ENCODE measurements at places on chromosomes 16 and 17. TPM values are rescaled to one million over a fixed set of nuclear protein-coding genes. Genes with fewer than 3 reads are reported as not detected.

HOXB1 gene
- total RNA-seq: not detected

ORAI3 gene
- 15.9 TPM for total RNA-seq

SMPD3 gene
- 0.31 TPM for total RNA-seq

ASGR1 gene
- total RNA-seq: 5.3 TPM

DNA sequence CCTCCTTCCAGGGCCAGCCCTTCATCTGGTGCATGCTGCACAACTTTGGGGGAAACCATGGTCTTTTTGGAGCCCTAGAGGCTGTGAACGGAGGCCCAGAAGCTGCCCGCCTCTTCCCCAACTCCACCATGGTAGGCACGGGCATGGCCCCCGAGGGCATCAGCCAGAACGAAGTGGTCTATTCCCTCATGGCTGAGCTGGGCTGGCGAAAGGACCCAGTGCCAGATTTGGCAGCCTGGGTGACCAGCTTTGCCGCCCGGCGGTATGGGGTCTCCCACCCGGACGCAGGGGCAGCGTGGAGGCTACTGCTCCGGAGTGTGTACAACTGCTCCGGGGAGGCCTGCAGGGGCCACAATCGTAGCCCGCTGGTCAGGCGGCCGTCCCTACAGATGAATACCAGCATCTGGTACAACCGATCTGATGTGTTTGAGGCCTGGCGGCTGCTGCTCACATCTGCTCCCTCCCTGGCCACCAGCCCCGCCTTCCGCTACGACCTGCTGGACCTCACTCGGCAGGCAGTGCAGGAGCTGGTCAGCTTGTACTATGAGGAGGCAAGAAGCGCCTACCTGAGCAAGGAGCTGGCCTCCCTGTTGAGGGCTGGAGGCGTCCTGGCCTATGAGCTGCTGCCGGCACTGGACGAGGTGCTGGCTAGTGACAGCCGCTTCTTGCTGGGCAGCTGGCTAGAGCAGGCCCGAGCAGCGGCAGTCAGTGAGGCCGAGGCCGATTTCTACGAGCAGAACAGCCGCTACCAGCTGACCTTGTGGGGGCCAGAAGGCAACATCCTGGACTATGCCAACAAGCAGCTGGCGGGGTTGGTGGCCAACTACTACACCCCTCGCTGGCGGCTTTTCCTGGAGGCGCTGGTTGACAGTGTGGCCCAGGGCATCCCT, 7.4 kb downstream of the NAGLU start:
- no peak for DNase-seq
- no peak overlapping the region for H3K4me3 ChIP-seq
- no peaks in the 10 kb centered on the region for H3K27me3 ChIP-seq
- no peaks in the 10 kb centered on the region for H3K4me1 ChIP-seq
- no peak overlapping the region for H3K27ac ChIP-seq

DNA sequence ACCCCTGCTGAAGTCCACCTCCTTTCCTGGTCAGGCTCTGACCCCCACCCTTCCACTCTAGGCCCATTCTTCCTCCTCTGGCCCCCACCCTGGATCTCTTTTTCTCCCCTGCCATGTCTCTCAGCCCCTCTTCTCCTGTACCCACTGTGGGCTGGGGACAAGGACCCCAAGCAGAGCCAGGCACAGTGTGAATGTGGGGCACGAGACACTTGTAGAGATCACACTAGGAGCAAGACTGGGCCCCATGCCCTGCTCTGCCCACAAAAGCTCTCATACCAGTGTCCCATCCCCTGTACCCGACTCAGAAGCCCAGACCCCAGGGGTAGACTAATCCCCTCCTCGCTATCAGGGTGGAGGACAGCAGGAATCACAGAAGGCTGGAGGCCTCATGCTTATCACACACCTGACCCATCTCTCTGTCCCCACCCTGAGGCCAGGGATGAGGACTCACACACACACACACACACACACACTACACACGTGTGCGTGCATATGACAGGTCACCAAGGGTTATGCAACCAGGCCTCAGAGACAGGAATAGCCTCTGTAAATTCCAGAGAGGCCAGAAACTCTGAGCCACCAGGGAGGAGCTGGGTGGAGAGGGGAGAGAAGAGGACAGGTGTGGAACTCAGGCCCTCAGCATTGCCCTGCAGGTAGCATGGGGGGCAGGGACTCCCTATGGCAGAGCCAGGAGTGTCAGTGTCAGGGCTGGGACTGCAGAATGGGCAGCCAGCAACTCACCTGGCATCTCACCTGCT, 21.1 kb downstream of the ARHGAP27 start:
- no peak for DNase-seq
- H3K27me3 ChIP-seq: no peaks in the 10 kb centered on the region
- peaks cover 3% of the 10 kb centered on the region for H3K4me1 ChIP-seq
- H3K27ac ChIP-seq: no peak overlapping the region
- H3K36me3 ChIP-seq: no peaks in the 10 kb centered on the region
- H3K4me3 ChIP-seq: no peak overlapping the region

- H3K36me3 ChIP-seq: no peaks in the 10 kb centered on the region
- H3K4me3 ChIP-seq: peak overlapping the region; percentile 77
Measured at GRCh38 chr17:76585033-76585648, 519 bp downstream of the ST6GALNAC2 start.

DNA sequence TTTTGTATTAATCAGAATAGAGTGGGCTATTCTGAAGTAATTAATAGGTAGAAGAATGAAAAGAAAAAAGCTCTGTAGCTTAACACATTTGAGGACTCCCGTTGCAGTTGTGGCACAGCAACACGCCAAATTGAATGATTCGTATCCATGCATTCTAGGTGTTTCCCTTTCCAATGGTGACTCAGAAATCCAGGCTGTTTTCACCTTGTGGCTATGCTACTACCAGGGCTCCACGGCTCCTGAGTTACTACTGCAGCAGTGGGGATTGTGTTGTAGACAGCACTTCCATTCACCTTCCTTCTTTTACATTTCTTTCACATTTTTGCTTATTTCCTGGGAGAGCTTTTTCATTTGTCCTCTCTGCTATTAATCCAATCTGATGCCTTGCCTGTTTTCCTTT, 1616.4 kb downstream of the CDH8 start:
- H3K36me3 ChIP-seq: no peaks in the 10 kb centered on the region
- peaks cover 5% of the 10 kb centered on the region for H3K4me1 ChIP-seq
- DNase-seq: peak; percentile 17
- no peak overlapping the region for H3K27ac ChIP-seq
- no peak overlapping the region for H3K4me3 ChIP-seq
- H3K27me3 ChIP-seq: no peaks in the 10 kb centered on the region

GRCh38 chr17:78904371-78904770, 1.4 kb upstream of the CEP295NL start:
- H3K27ac ChIP-seq: no peak overlapping the region
- no peak overlapping the region for H3K4me3 ChIP-seq
- H3K36me3 ChIP-seq: no peaks in the 10 kb centered on the region
- no peaks in the 10 kb centered on the region for H3K27me3 ChIP-seq

DNA sequence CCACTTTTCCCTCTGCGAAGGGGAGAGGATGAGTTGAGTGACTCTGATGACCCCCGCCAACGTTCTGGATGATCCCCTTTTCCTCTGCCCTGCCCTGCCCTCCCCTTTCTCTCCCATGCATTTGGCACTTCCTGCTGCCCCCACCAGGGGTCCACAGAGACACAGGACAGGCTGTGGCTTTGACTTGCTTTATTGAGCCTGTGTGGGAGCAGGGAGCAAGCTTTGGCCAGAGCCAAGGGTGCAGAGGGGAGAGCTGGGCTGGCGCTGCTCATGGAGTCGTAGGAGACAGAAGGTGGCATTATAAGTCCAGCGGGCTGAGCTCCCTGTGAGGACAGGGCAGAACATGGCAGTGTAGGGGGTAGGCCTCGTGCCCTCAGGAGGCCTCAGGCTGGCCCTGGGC, 1.6 kb downstream of the PPY start:
- peak; percentile 84 for DNase-seq
- H3K27ac ChIP-seq: no peak overlapping the region
- no peaks in the 10 kb centered on the region for H3K4me1 ChIP-seq
- H3K4me3 ChIP-seq: no peak overlapping the region
- peaks cover 36% of the 10 kb centered on the region for H3K27me3 ChIP-seq

GRCh38 chr17:13002761-13003453, 14.9 kb downstream of the ELAC2 start:
- DNase-seq: peak; percentile 89
- peaks cover 72% of the 10 kb centered on the region for H3K36me3 ChIP-seq
- no peaks in the 10 kb centered on the region for H3K27me3 ChIP-seq
- H3K27ac ChIP-seq: no peak overlapping the region
- no peak overlapping the region for H3K4me3 ChIP-seq
- H3K4me1 ChIP-seq: no peaks in the 10 kb centered on the region

DNA sequence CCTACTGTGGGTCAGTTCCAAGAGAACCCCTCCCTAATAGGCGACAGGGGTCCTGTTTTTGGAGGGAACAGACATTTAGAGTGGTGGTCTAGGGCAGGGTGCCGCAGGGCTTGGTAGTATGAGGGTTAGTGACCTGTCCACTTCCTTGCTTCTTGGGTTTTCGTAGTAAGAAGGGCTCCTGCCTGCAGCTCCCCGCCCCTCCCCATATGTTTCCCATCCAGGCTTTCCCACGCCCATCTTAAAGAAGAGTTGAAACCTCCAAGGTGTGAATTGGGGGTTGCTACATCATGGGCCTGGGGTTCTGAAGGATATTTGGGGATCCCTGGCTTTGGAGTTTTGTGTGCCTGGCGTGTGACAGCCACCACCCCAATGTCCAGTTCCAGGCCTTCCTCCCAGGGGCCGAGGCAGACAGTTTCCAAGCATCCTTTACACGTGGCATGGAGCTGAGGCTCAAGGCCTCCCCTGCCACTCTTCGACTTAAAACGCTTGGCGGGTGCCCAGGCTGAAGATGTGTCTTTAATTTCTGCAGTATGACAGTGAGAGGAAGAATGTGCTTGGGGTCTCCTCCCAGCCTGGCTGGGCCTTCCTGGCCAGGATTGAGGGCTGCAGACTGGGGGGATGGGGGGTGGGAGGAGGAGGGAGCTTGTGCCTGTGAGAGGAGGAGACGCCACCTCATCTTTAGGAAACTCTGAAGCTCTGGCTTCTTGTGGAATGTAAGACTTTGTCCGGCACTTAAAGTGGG, 2.3 kb upstream of the COL1A1 start:
- H3K4me3 ChIP-seq: no peak overlapping the region
- peaks cover 30% of the 10 kb centered on the region for H3K27me3 ChIP-seq
- H3K36me3 ChIP-seq: no peaks in the 10 kb centered on the region
- peaks cover 27% of the 10 kb centered on the region for H3K4me1 ChIP-seq

DNA sequence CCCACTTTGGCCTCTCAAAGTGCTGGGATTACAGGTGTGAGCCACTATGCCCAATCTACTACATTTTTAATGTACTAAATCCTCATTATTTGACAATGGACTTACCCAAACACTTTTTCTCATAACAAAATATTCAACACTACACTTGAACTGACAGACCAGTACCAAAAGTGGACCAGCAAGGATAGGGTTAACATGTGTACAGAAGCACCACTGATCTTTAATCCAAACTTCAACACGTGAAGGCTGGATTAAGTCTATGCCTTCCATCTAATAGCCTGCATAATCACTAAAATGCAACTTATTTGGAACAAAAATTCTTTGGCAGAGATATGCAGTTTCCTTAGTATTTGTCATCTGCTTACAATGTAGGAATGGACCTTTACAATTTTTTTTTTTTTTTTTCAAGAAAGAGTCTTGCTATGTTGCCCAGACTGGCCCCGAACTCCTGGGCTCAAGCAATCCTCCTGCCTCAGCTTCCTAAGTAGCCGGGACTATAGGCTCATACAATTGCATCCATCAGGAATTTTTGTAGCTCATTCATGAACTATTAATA, 60.0 kb upstream of the BCAR1 start:
- DNase-seq: no peak
- no peaks in the 10 kb centered on the region for H3K36me3 ChIP-seq
- 0 out of 2 replicates have a peak, but pooled peaks cover 3% of the 10 kb centered on the region for H3K4me1 ChIP-seq

GRCh38 chr16:26905336-26905735, 161.4 kb upstream of the C16orf82 start:
- no peak for DNase-seq
- H3K27me3 ChIP-seq: no peaks in the 10 kb centered on the region
- H3K36me3 ChIP-seq: no peaks in the 10 kb centered on the region
- no peak overlapping the region for H3K4me3 ChIP-seq

DNA sequence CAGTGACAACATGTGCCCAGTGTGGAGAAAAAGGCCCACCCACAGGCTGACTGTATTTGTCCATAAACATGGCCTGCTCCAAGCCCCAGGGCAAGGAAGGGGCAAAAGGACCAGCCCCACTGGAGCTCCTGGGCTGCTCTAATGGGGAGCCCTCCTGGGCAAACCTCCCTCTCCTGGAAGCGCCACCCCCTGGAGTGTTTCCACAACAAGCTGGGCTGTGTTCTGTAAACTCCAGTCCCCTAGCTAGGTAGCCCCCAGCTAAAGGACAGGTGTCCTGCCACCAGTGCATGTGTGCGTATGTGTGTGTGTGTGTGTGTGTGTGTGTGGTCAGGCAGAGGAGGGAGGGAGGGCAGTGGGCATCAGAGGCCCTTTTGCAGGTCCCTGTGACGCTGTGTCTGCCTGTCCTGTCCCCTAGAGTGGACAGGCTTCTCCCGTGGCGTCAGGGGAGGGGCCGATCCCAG, 11.3 kb upstream of the STAC2 start:
- no peaks in the 10 kb centered on the region for H3K36me3 ChIP-seq
- DNase-seq: no peak
- H3K4me1 ChIP-seq: no peaks in the 10 kb centered on the region

DNA sequence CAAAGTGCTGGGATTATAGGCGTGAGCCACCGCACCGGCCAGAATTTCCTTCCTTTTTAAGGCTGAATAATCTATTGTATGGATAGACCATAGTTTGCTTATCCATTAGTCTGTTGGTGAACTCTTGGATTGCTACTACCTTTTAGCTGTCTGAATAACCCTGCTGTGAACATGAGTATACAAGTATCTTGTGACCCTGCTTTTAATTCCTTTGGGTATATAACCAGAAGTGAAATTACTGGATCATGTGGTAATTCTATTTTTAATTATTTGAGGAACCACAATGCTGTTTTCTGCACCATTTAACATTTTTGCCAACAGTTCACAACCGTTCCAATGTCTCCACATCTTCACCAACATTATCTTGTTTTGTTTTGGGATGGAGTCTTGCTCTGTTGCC, 4.6 kb upstream of the OTOA start:
- 0 out of 2 replicates have a peak, but pooled peaks cover 3% of the 10 kb centered on the region for H3K4me1 ChIP-seq
- H3K36me3 ChIP-seq: no peaks in the 10 kb centered on the region
- no peaks in the 10 kb centered on the region for H3K27me3 ChIP-seq
- no peak overlapping the region for H3K27ac ChIP-seq

DNA sequence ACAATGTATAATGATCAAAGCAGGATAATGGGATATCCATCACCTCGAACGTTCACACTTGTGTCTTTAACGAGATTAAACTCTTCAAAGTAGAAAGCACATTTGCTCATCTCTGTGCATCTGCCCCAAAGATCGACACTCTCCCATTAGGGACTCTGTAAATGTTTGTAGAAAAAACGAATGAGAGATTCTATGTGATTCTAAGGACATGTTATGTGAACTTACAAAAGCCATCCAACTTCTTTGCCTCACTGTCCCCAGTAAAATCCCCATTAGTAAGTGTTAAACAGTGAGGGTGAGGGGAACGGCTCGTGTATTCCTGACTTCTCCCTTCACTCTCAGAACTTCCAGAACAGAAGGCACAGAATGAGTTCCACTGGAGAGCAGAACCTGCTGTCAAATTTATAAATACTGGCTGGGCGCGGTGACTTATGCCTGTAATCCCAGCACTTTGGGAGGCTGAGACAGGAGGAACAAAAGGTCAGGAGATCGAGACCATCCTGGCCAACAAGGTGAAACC, 134.1 kb downstream of the WSCD1 start:
- H3K27me3 ChIP-seq: no peaks in the 10 kb centered on the region
- H3K27ac ChIP-seq: no peak overlapping the region
- H3K4me3 ChIP-seq: no peak overlapping the region
- H3K4me1 ChIP-seq: no peaks in the 10 kb centered on the region
